NCI-H226 (cell line): ENCODE measurements at places on chromosomes 3 and 15.

DNA sequence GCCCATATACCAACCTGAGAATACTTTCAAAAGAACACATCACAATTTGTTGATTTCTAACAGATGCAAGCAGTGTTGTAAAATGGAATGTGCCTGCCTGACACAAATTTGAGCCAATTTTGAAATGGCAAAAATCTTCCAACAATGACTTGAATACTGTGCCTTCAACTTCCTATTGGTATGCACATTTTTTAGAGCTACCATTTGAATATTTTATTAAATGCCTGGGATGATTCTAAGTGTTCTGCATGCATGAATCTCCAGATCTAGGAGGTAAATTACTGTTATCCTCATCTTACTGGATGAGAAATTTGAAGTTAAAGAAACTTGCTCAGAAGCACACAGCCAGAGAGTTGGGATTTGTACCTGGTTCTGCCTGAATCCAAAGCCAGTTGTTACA, 282.8 kb upstream of the LRRN1 start:
- DNase-seq = no peak

DNA sequence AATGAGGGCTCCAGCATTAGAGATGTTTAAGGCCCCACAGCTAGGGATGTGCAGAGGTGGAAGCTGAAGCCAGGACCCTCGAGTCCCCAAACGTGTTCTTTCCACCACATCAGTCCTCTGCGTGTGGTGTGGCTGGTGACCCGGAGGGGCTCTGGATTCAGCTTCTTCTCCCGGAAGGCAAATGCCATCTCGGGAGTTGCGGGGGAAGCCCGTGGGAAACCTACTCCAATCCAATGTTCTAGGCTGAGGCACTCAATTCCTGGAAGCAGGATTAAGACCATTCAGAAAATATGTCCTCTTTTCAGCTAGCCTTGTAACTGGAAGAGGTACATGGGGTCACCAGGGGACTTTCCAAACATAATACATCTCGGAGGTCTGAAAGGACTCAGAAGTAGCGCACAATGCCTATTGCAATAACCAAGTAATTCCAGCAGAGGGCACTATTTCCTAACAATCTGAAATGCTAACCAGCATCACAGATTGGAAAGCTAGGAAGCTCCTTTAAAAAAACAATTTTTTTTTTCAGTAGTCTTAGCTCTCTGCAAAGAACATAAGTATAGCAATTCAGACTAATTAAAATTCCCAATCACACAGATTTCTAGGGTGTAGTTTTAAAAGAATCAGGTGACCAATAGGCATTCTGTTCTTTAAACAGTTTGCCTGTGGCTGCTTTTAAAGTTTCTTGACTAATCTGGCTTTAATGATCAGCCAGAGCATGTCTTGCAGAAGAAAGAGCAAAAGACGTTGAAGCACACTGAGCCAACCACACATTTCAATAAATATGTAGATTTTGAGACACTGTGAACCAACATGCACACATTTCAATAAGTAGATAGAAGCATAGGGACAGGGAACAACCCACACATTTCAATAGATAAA, 36.1 kb downstream of the BNC1 start:
- peak; percentile 51 for DNase-seq

DNA sequence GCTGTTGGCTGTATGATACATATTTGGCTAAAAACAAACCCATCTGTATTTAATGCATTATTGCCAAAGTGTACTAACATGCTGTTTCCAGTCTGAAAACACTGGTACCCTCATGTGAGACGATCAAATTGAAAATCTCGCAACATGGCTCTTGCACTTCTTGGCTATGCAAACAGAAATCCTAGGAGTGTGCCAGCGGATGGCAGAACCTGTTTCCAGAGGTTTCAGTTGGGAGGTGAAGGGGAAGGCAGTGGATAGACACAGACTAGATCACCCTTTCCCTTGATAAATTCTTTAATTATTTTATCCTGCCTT, 350.3 kb downstream of the TUSC7 start:
- no peak for DNase-seq

- peak; percentile 43 for DNase-seq
These were observed 43.9 kb downstream of the ALDH1A2 start for GRCh38 chr15:58021332-58022230.

DNA sequence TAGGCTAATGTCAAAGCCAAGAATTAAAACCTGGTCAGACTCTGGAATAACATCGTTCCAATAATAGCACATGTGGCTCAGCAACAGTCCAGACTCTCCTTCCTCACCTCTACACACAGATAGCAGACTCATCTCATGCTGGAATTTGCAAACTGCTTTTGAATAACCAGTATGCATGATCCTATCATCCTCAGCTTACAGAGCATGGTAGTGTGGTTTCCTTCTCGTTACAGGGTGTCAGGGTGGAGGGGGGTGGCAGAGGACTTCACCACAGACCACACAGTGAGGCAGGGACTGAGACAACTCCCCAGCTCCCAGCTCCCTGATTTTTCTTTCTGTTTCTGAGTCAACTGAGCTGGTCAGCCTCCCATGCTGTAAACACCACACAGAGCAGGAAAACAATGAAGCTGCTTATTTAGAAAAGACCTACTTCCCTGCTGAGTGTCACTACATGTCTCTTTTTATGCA, 101.6 kb downstream of the RPL22L1 start:
- no peak for DNase-seq

GRCh38 chr15:99906793-99907192, 173.6 kb upstream of the LYSMD4 start:
- DNase-seq = no peak

DNA sequence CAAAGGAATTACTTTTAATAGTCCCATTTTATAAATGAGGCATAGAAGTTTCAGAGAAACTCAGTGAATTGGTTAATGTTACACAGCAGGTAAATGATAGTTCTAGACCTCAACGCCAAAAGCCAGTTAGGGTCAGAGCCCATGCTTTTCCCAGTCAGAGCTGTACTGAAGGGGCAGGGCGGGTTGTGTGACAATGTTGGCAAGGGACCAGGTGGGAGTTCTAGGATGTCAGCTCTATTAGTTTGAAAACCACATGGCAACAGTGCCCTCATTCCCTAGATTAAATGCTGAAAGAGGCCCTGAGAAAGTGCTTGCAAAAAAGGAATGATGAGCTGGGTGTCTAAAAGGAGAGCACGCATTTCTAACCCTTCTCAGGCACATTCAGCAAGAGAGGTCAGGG, 65.4 kb upstream of the EPHB1 start:
- DNase-seq = no peak

DNA sequence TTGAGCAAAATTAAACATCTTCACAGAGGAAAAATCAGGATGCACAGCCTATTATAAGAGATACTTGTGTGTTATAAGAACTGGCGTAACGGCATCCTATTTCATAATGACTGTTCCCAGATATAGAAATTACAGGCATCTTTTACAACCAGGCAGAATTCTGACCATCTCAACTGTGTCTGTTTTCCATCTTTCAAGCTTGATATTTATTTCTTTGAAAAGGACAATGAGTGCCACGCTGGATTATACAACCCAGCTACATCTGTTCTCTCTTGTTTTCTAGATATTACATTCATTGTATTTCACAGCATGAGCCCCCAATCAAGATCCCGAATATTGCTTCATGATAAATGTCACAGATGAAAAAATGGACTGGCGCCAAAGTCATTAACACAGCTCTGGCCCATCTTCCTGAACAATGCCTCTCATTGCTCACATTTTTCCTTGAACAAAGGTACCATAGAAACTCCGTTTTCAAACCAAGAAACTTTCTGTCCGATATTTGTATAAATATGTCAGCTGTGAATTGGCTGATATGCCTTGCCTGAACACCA, 420.6 kb downstream of the TBL1XR1 start:
- DNase-seq = no peak

GRCh38 chr3:181741417-181741816, 29.7 kb downstream of the SOX2 start:
- no peak for DNase-seq

DNA sequence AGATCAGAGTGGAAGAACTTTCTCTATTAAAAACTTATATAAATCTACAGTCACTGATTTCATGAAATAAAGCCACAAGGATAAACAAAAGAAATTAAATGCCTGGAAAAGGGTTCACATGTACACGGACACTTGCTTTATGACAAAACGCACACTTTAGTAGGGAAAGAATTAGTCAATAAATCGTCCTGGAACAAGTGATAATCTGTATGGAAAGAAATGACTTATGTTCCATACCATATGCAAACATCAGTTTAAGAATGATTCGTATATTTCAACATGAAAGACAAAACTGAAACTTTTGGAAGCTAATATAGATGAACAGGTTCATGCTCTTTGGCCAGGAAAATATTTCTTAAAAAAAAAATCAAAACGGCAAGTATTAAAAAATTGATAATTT, 40.2 kb downstream of the MEF2A start:
- no peak for DNase-seq

DNA sequence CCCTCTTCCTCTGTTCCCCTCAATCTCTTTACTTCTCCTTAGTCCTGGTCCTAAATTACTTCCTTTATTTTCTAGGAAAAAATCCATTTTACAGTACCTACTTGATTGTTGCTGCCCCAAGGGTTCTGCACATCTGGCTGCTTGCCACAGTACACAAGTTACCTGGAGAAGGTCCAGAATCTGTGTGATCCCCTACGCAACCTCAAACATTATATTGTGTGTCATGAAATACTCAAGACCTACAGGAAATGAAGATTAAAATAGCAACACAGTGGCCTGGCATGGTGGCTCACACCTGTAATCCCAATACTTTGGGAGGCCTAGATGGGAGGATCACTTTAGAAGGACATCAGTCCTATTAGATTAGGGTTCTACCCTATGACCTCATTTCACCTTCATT, 48.7 kb downstream of the PRKAR2A start:
- no peak for DNase-seq

DNA sequence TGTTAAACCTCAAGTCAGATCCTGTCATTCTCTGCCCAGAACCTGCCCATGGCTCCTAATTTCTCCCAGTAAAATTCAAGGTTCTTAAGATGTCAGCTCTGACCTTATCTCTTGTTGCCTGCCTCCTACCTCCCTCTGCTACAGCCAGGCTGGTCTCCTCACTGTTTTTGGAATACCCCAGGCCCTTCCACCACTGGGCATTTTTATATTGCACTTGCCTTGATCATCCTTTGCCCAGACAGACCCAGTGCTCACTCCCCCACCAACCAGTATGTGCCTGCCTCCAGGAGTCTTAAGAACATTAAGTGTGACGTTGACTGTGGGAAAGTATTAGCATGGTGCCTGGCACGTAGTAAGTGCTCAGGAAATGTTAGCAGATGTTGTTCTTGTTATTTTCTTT, 3.1 kb downstream of the MITF start:
- no peak for DNase-seq

DNA sequence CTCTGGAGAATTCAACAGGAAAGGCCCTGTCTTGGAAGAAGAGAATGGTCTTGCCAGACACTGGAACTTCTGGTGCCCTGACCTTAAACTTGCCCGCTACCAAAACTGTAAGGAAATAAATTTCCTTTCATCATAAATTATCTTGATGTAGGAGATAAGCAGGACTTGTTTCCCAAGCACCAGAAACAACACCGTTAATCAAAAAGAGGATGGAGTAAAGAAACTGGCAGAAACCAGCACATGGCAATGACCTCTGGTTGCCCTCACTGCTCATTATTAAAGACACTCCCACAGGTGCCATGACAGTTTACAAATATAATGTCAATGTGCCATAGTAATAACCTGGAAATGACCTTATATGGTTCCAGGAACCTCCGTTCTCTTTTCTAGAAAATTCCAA, 426.1 kb downstream of the EDEM1 start:
- no peak for DNase-seq

DNA sequence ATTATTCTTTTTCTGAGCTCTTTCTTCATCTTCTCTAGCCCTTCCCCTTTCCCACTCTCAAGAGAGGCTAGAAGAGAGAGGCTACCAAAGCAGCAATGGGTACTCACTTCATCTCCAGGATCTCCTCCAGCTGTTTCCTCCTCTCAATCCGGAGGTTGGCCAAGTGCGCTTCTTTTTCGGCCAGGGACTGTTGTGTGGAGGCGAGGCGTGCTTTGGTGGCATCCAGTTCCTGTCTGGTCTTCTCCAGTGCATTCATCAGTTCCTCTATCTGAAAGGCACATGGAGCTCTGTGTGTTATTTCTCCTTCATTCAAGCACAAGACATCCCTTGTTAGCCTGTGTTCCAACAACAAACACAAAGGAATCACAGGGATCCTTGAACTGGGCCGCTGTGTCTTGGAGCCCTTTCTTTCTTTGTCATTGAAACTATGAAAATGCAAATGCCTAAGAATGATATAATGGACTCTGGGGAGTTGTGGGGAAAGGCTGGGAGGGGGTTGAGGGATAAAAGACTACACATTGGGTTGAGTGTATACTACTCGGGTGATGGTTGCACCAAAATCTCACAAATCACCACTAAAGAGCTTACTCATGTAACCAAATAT, 401.3 kb upstream of the WNT5A start:
- DNase-seq = no peak

- no peak for DNase-seq
These were observed 36.0 kb downstream of the ARHGAP31 start for GRCh38 chr3:119330181-119330580.

- peak; percentile 20 for DNase-seq
These were observed 82.2 kb upstream of the SLC25A26 start for GRCh38 chr3:66138336-66139313.

GRCh38 chr3:191775451-191776233, 314.7 kb downstream of the PYDC2 start:
- DNase-seq = peak; percentile 90

DNA sequence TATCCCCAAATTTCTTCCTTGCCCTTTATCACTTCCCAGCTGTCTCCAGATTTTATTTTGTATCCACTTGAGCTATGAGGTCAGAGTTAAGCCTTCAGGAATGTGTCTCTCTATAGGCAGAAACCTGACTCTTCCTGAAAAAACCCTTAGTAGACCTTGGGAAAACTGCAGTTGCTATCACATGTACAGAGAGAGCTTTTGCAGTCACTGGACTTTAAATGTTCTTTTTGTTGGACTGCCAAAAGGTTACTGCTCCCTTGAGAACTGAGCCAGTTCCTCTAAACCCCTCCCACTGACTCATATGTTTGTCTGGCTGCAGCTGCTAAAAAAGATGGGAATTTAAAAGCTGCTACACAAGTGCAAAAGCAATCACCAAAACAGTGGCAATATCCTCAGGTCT, 169.1 kb upstream of the CCDC54 start:
- DNase-seq = peak; percentile 91

DNA sequence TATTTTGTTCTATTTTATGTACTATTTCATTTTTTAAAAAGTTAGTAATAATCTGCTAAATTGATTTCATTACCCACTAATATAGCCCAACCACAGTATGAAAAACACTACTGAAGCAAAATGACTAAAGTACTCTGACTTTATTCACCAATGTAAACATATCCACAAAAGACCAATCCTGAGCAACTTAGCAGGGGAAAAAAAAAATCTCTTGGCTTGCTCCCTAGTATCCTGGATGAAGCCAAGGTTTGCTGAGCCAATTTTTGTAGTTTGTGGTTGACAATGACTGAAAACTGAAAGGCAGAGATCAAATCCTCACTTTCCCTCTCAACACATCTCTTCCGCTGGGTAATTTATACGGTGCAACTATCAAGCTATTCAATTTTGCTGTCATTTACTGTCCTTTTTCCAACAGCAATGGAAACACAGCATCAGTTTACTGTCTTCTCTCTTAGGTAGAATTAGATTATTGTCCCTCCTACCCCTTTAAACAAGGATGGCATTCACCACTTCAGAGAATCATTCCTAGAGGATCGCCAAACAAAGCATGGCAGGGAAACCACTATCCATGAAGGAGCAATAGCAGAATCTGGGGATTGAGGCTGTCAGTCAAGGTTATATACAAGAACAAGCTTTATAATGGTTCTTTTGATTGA, 149.7 kb downstream of the THRB start:
- DNase-seq = no peak
